ENCODE measurements at places on chromosomes 5 and 9.

DNA sequence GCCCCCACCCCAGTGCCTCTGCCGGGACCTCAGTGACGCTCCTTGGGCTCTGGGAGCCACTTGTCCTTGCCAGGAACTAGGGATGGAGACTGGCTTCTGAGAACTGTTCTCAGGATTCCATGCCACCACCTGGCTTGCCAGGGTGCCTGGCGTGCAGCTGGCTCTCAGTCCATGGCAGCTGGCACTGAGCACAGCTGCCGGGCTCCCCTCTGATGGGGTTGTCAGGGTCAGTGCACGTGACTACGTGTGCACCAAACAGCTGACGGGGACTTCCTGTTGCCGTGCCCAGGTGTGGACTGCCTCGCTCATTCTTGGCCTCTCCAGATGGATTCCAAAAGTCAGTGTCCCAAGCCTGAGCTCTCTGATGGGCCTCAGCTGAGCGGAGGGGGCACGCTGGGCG, 9.4 kb downstream of the KCNT1 start:
- peaks cover 21% of the 10 kb centered on the region for H3K27me3 ChIP-seq
- no peak for DNase-seq
- no peak overlapping the region for H3K4me3 ChIP-seq

- no peak for DNase-seq
- no peaks in the 10 kb centered on the region for H3K27me3 ChIP-seq
- H3K36me3 ChIP-seq, result no peaks in the 10 kb centered on the region
- no peak overlapping the region for H3K27ac ChIP-seq
These were observed 253.9 kb upstream of the PCSK5 start for GRCh38 chr9:75636427-75637045.

DNA sequence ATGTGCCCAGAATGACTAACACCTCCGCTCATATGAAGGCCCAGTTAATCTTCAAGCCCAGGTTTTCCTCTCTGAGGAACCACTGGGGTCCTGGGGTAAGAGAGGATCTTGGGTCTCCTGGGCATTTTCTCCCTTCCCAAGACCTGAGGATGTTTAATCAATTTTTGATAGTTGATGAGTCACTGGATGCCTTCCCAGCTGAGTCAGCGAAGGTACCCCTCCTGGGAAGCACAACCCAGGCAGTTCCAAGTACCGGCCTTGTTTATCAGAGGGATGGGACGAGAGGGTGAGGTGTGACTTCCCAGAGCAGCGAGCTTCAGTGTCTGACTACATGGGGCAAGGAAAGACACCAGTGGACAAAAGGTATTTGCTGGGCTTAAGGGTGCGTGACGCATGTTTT, 119.6 kb upstream of the IL12B start:
- H3K27me3 ChIP-seq, result no peaks in the 10 kb centered on the region
- DNase-seq, result no peak
- no peaks in the 10 kb centered on the region for H3K36me3 ChIP-seq
- H3K4me1 ChIP-seq, result no peaks in the 10 kb centered on the region

DNA sequence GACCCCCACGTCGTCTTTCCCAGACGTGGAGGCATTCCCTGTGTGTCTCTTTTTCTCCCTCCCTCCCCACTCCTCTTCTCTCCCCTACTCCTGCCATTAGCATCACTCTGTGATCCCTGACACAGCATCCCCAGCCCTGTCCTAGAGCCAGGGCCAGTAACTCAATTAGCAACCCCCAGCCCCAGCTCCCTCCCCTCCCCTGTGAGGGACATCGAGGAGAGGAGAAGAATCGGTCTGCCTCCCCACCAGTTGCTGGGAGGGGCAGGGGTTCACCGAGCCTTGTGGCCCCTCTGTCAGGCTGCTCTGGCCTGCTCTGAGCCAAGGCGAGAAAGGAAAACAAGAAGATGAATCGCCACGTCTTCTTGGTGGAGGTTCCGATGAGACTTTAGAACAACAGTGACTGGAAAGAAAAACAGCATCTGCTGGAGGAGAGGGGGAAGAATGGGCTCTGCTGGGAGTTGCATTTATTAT, 123.1 kb downstream of the PAPPA start:
- H3K27ac ChIP-seq, result no peak overlapping the region
- DNase-seq, result no peak
- no peaks in the 10 kb centered on the region for H3K27me3 ChIP-seq

DNA sequence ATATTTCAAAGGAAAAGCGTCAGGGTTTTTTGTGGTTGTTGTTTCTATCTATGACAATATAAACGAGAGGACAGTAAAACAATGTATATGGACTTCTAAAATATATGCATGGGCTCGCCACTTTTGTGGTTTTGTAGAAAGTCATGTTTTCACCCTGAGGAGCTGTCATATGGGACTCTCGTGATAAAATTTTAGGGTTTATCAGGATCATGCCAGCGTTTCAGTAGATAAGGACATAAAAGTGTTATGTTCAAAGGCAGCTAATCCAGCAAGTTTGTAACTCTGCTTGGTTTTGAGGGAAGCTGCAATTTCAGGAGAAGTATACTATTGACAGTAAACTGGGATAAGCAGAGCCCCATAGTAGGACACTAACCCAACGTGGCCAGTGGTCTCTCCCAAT, 120.3 kb downstream of the CDC42SE2 start:
- no peak for DNase-seq
- H3K4me1 ChIP-seq, result no peaks in the 10 kb centered on the region
- no peaks in the 10 kb centered on the region for H3K27me3 ChIP-seq
- no peak overlapping the region for H3K27ac ChIP-seq
- H3K36me3 ChIP-seq, result no peaks in the 10 kb centered on the region

GRCh38 chr5:3210531-3210930, 385.1 kb upstream of the IRX1 start:
- no peaks in the 10 kb centered on the region for H3K4me1 ChIP-seq
- H3K4me3 ChIP-seq, result no peak overlapping the region

DNA sequence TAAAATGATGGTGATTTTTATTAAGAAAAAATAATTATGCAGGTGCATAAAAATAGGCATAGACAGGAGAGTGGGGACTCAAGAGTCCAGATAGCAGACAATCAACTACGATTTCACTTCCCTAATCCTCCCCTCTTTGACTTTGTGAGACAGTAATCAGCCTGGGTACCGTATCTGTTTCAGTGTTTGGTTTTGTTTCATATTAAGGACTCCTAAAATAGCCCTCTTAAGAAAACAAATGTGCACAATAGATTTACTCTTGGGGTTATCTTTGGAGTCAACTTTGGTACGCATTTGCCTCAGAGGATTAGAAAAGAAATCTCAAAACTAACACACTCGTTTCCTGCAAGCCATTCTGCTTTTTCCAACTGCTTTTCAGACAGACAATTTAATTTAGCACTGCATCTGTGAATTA, 96.3 kb downstream of the ZNF608 start:
- no peaks in the 10 kb centered on the region for H3K36me3 ChIP-seq
- H3K27me3 ChIP-seq, result no peaks in the 10 kb centered on the region
- DNase-seq, result no peak
- H3K27ac ChIP-seq, result no peak overlapping the region
- no peak overlapping the region for H3K4me3 ChIP-seq
- H3K4me1 ChIP-seq, result no peaks in the 10 kb centered on the region

DNA sequence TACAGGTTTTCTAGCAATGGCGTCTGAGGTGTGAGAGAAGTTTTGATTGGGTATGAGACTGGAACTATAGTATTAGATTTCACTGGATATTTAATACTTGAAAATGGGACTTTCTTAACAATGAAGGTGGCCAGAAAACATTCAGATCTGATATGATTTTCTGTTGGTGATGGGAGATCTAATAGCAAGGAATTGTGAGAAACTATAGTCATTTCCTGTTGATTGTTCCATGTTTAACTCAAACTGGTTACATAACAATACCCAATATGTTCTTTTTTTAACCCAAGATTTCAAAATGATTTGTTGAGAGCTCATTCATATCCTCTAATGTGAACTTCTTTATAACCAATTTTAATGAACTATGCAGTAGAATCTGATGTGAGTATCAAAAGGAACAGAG, 793.2 kb upstream of the RGMB start:
- H3K36me3 ChIP-seq, result no peaks in the 10 kb centered on the region
- no peaks in the 10 kb centered on the region for H3K27me3 ChIP-seq
- H3K27ac ChIP-seq, result no peak overlapping the region
- H3K4me1 ChIP-seq, result no peaks in the 10 kb centered on the region
- DNase-seq, result no peak

DNA sequence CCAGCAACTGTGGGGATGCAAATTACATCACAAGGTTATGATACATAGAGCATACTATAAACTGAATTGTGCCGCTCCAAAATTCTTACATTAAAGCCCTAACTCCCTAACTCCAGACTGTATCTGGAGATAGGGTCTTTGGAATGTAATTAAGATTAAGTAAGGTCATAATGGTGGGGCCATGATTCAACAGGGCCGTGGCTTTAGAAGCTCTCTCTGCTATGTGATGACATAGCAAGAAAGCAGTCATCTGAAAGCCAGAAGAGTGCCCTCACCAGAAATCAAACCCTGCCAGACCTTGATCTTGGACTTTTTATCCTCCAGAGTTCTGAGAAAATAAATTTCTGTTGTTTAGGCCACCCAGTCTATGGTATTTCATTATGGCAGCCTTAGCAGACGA, 123.9 kb downstream of the FBXL17 start:
- H3K27ac ChIP-seq, result no peak overlapping the region
- no peak overlapping the region for H3K4me3 ChIP-seq
- H3K36me3 ChIP-seq, result no peaks in the 10 kb centered on the region
- H3K27me3 ChIP-seq, result no peaks in the 10 kb centered on the region
- DNase-seq, result no peak
- H3K4me1 ChIP-seq, result no peaks in the 10 kb centered on the region

GRCh38 chr5:102077920-102078319, 218.2 kb downstream of the SLCO4C1 start:
- DNase-seq, result no peak
- H3K4me3 ChIP-seq, result no peak overlapping the region
- H3K27ac ChIP-seq, result no peak overlapping the region
- H3K27me3 ChIP-seq, result no peaks in the 10 kb centered on the region
- H3K4me1 ChIP-seq, result no peaks in the 10 kb centered on the region
- no peaks in the 10 kb centered on the region for H3K36me3 ChIP-seq

- peak overlapping the region; percentile 12 for H3K4me3 ChIP-seq
- DNase-seq, result no peak
- no peak overlapping the region for H3K27ac ChIP-seq
- no peaks in the 10 kb centered on the region for H3K27me3 ChIP-seq
- no peaks in the 10 kb centered on the region for H3K36me3 ChIP-seq
These were observed 404.1 kb downstream of the PTPRD start for GRCh38 chr9:10208691-10209069.

- no peaks in the 10 kb centered on the region for H3K36me3 ChIP-seq
- no peaks in the 10 kb centered on the region for H3K4me1 ChIP-seq
- DNase-seq, result no peak
- no peak overlapping the region for H3K27ac ChIP-seq
These were observed 39.5 kb upstream of the HSPB3 start for GRCh38 chr5:54415896-54416601.

DNA sequence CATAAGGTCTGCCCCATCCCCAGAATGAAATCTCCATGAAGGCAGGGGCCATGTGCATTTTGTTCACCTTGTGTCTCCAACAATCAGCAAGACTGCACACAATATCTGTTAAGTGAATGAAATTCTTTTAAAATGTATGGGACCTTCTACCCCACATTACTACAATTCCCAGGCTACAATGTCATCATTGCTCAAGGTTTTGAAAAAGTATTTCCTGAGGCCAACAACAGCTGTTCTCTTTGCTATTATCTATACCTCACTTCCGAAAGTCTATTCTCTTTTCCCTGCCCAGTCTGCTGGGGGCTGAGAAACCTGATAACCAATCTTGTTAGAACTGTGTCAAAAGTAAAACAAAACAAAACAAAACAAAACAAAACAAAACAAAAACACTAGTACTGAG, 29.2 kb downstream of the HOMER1 start:
- DNase-seq, result no peak
- no peaks in the 10 kb centered on the region for H3K36me3 ChIP-seq
- H3K4me1 ChIP-seq, result no peaks in the 10 kb centered on the region
- H3K27ac ChIP-seq, result no peak overlapping the region
- no peaks in the 10 kb centered on the region for H3K27me3 ChIP-seq
- no peak overlapping the region for H3K4me3 ChIP-seq

GRCh38 chr9:136363106-136363948, at the start of gene DNLZ:
Gene DNLZ (minus strand): TSS chr9:136363744. CDS start chr9:136363714, 30 bp downstream.
- peak within 1 kb of the TSS; percentile 78 for H3K27ac ChIP-seq
- no peaks in the 10 kb centered on the region for H3K4me1 ChIP-seq
- peak within 1 kb of the TSS; percentile 97 for H3K4me3 ChIP-seq
- no peaks in the 10 kb centered on the region for H3K36me3 ChIP-seq
- H3K27me3 ChIP-seq, result no peaks in the 10 kb centered on the region

DNA sequence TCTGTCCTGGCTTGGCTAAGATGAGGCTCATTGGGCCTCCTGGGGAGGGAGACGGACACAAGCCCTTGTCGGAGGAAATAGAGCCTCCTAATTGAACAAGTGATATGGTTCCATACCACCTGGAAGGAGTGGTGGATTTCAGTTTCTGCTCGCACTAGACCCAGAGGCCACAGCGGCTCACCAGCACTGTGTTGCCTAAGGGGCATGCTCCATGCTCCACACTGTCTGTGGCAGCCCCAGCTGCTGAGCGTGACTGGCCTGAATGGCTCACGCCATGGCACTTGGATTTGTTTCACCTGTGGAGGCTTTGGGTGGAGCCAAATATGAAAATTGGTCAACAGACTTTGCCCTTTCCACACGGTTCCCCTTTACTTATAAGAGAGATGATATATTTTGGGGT, 181.1 kb downstream of the HSPA4 start:
- no peak overlapping the region for H3K27ac ChIP-seq
- no peak for DNase-seq
- H3K36me3 ChIP-seq, result no peaks in the 10 kb centered on the region
- no peaks in the 10 kb centered on the region for H3K27me3 ChIP-seq

DNA sequence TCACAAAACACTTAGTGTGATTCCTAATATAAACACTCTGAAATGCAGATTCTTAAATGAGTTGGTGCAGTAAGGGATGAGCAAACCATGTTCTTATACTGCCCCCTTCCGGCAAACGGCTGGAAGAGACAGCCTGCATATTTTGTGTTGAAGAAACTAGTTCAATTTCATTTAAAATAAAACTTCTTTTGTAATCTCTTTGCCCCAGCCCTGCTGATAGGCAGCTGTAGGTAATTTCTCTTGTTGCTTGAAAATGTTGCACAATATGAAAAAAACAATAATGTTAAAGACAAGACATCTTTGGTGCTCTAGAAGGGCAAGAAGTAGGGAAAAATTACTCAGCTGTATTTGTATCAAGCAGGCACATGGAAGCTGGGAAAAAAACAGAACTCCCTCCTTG, 89.7 kb upstream of the CCNG1 start:
- DNase-seq, result peak; percentile 6
- no peak overlapping the region for H3K27ac ChIP-seq
- no peak overlapping the region for H3K4me3 ChIP-seq
- H3K27me3 ChIP-seq, result no peaks in the 10 kb centered on the region
- no peaks in the 10 kb centered on the region for H3K36me3 ChIP-seq
- H3K4me1 ChIP-seq, result no peaks in the 10 kb centered on the region

GRCh38 chr5:141948812-141949211, 9.2 kb downstream of the PCDH12 start:
- H3K27ac ChIP-seq, result no peak overlapping the region
- no peaks in the 10 kb centered on the region for H3K4me1 ChIP-seq
- DNase-seq, result no peak
- H3K4me3 ChIP-seq, result no peak overlapping the region
- H3K27me3 ChIP-seq, result no peaks in the 10 kb centered on the region
- H3K36me3 ChIP-seq, result no peaks in the 10 kb centered on the region
